ENCODE measurements at places on chromosomes 7 and 10.

DNA sequence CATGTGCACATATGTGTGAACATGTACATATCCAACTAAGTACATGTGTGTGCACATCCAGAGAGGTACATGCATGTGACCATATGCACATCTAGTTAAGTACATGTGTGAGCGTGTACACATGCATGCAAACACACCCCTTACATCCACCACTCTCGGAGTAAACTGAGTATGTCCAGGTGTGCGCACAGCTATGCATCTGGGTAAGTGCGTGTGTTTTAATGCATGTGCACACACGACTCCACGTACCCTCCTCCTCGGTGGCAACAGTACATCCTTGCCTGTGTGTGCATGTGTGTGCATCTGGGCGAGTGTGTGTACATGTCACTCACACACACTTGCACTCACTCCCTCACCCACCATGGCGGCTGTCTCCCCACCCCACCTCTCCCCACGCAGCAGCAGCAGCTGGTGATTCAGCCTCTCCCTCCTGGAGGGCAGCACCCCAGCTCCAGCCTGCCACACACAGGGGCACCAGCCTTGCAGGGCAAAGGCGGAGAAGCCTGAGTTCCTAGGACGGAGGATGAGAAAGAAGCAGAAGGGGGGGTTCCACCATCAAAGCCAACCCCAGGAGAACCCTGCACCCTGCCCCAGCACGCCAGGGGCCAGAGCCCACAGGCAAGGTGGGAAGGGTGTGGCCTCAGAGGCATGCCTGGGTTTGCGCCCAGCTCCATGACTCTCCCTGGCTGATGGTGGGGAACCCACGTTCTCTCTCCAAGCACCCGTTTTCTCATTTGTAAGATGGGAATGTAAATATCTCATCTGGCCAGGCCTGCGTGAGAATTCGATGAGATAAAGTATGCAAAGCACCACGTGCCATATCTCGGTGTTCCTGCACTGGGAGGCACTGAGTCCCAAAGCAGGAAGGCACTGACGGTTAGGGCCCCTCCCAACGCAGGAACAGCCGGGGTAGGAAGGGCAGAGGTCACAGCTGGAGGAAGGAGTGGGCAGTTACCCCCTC lies 27.7 kb upstream of the DNAAF5 start:
- DNase-seq = peak; percentile 55

DNA sequence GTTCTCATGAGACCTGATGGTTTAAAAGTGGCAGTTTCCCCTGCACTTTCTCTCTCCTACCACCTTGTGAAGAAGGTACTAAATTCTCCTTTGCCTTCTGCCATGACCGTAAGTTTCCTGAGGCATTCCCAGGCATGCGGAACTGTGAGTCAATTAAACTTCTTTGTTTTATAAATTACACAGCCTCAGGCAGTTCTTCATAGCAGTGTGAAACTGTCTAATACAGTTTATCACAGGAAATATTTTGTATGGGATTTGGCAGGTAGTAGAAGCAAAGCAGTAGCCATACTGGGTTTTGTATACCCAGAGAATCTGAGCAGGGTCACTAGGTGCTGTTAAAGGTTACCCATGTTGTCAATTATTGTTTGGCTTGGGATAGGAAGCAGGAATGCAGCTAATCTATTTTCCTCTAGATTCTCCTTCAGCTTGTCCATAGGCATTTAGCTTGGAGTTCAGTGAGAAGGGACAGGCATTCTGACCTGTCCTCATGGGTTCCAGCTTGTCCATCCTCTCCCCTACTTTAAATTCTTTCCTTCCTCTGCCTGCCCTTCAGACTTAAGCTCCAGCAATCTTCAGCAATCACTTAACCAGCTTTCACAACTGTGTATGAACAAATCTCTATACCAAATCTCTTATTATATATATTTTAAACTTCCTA lies 186.7 kb downstream of the PCLO start:
- no peak for DNase-seq

DNA sequence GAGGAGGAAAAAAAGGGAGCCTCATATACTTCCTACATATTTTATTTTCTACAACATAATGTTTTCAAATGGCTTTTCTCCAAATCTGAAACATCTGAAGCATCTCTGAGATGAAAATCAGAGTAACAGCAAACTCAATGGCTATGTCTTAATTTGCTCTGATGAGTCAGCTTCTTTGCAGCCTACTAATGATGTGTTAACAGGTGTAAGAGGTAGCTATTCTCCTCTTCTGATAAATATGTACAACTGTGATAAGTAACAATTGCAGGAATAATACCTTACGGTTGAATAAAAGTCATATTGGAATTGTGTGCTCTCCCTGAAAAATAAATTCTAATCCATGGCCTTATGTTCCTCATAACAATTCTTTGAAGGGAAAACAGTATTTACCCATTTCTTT lies 45.2 kb downstream of the GNAT3 start:
- no peak for DNase-seq

DNA sequence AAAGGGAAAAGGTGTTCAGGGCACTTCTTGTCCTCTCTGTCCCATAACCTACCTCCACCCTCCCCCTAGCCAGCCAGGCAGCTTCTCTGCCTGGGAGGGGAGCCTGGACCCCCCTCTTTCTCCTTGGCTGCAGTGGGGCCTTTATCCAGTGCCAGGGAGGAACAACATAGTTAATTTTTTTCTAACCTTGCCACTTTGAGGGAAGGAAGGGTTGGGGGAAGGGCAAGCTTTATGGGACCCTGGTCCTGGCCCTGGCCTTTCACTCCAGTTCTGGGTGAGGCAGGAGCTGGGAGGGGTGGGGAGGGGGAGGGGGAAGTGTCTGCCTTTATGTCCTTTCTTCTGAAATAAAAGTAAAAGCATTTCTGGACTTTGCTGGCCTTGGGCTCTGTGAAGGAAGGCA lies 4.5 kb downstream of the VGF start:
- no peak for DNase-seq

GRCh38 chr7:151764056-151764920 lies 112.6 kb downstream of the PRKAG2 start:
- DNase-seq = no peak

- DNase-seq = no peak
Measured at GRCh38 chr10:12659706-12660105, 310.4 kb downstream of the CAMK1D start.

- peak; percentile 8 for DNase-seq
Measured at GRCh38 chr10:9596368-9596920, 1421.2 kb upstream of the CELF2 start.

DNA sequence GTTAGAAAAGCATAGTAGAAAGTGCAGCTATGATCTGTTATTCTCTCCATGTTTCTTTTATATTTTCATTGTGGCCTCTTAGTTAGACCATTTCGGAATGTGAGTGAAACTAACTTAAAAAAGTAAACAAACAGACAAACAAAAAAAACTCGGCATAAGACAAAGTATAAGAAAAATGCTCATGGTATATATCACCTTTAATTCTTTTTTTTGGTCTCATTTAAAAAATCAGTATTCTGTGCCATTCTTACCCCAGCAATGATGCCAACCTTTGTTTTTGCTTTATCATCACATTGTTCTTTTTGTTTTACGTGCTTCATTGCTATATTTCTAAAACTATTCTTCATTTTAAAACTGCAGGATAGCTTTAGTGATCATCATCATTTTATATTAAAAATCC lies 2.8 kb upstream of the TMEM229A start:
- DNase-seq = no peak

DNA sequence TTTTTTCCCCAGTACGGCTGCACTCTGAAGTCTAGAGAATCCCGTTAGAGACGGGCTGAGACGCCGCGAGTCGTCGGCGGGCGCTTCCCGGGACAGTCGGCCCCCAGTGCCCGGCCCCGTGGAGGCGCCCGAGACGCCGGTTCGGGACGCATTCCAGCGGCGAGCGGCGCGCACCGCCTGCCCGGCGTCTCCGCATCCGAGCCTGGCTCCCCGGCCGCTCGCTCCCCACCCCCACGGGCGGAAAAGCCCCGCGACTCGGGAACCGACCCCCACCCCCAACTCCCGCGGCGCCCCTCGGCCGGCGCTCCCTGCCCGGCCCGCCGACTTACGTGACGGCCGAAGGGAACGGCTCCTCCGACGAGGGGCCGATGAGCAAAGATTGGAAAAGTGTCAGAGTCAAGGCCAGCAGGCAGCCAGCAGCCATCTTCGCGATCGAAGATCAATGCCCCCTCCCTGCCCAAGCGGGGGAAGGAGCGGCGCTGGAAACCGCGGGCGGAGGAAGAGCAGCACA lies 486 bp downstream of the CACNA2D1 start:
- peak; percentile 33 for DNase-seq

- DNase-seq = no peak
Measured at GRCh38 chr7:106460792-106461254, 176.0 kb upstream of the NAMPT start.

GRCh38 chr7:68971634-68972340 lies 626.5 kb upstream of the AUTS2 start:
- DNase-seq = no peak

- no peak for DNase-seq
Measured at GRCh38 chr7:142120524-142120923, 9.0 kb downstream of the MGAM2 start.

DNA sequence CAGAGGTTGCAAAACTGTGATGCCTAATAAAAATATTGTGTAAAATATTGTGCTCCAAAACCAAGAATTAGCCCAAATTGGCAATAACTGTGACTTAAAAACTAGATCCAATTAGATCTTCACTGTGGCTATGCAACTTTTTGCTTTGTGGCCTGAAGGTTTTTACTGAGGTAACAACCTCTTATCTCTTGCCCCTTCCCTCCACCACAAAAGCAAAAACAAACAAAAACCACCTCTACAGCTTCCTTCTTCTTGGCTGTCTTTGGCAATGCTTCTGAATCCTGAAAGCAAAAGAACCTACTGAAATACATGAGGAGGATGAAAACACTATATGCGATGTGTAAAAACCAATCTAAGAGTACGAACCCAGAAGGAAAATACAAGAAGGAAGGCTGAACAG lies 226.7 kb upstream of the MBL2 start:
- DNase-seq = no peak

DNA sequence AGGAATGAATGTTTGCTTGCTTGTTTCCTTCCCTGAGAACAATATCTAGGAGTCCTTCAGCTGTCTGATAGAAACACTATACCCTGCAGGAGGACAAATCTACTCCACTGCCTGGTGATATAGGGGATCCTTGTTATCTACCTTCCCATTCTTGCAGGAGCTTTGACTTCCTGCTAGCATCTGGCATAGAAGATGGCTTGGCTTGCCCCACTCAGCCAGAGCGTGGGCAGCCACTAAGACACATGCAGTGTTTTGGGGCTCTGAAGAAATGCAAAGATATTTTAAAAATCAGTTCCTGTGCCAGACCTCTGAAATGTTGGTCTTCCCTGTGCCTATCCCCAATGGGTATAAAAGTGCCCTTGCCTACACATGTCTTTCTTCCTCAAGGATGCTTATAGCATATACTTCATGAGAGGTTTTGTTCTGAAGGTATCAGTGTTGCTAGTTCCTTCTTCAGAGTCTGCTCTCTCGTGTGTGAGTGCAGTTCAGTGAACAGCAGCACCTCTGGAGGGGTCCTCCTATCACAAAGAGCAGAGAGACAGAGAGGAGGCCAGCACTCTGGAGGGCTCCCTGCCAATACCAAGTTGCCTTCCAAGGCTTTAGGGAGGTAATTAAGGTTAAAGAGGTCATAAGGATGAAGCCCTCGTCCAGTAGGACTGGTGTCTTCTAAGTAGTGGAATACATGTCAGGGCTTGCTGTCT lies 149.1 kb upstream of the CALCR start:
- DNase-seq = no peak

- DNase-seq = no peak
Measured at GRCh38 chr7:29852457-29852856, 46.1 kb downstream of the WIPF3 start.

GRCh38 chr10:132605390-132605789 lies 67.8 kb downstream of the INPP5A start:
- DNase-seq = no peak

DNA sequence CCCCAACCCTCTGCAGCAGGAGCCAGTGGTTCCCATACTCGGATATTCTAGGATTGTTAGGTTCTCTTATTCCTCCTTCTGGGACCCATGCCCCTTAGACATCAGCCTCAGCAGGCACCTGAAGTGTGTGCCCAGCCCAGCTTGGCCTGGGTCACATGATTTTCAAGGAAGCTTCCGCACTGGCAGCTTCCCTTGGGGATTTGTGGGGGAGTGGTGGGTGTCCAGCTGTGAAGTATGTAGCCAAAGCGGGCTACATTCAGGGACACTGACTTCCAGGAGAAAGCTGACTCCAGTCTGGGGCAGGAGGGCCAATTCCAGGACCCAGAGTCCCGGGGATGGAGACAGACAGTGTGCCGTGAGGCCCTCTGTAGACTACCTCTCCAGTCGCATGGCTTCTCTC lies 1.3 kb downstream of the LDB1 start:
- DNase-seq = peak; percentile 56

DNA sequence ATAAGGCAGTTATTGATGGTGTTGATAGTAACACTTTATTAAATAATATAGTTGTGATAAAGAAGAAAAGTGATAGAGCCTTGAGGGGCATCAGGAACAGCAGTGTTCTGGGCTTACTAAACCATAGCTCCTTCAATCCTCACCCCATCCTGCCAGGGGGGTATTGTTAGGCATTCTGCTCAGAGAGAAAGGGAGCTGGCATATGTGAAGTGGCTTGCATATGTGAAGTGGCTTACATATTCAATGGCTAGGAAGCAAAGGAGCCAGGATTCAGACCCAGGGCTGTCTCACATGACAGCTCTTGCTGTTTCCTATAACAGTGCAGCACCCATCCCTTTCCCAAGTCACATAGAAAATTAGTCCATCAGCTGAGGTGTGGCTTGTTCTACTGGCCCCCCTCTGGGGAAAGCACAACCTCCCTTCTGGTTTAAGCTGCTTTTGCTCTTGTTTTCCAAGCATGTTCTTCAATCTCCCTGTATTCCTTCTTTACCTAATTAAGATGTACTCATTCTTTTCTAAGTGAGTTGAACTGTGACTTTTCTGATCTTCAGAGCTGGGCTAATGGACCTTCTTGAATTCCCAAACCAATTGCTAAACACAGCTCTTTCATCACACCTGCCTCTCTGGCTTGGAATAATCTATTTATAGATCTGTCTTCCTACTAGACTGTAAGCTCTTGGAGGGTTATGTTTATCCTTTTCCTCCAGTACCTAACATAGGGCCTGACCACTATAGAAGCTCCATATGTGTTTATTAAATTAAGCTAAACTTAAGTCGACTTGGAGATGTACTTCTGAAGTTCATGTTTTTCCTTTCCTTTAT lies 108.7 kb upstream of the GLI3 start:
- DNase-seq = no peak

GRCh38 chr7:120733143-120733542 lies 124.8 kb downstream of the TSPAN12 start:
- DNase-seq = peak; percentile 60

DNA sequence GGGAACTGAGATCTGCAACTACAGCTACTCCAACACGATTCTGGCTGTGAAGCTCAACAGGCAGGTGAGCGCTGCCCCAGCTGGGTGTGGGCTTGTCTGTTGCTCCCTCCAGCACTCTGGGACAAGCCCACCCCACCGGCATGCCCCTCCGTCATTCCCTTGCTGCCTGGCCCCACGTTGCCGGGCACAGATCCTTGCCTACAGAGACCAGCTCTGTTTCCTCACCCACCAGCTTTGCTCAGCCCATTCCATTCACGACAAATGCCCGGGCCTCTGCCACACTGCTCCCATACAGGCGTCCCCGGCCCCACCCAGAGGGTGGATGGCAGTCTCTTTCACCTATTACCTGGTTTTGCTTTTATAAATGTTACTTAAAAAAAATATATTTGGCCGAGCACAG lies 24.6 kb downstream of the WIPI2 start:
- no peak for DNase-seq

Data from fibroblast of pulmonary artery (primary cell).